ENCODE measurements at places on chromosomes 13 and 19.

GRCh38 chr19:53947624-53948023, 15.1 kb upstream of the CACNG8 start:
- no peak for DNase-seq

GRCh38 chr13:106418556-106418955, 116.9 kb downstream of the EFNB2 start:
- DNase-seq: no peak

DNA sequence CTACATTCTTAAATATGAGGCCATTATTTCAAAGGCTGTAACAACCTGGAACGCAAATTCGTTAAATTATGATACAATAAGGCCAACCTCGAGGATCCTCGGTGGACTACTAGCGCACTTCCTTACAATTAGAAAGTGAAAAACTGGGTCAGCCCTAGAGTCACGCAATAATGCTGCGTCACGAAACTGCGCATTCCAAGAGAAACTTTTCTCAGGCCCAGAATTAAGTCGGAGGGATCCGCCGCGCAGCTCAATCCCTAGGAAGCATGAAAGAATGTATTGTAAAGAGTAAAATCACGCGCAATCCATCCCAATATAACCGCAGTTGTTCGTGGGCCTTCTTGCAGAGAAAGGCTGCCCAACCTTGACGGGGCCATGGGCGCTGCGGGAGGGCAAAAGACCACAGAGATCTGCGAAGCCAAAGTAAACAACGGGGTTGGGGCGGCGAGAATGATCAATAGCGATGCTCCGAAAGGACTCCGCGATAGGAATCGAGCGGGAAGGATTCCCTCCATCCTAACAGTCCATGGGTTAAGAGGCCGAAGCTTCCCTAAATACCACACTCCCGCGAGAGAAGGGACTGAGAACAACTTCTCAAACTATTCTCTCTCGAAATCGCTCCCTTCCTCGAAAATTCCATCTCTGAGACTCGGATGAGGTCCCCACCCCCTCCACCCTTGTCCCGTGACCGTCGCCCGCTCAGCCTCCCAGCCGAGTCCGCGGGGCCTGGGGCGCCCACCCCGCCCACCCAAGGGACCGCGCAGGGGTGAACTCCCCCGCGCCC, 564 bp downstream of the SPART start:
- peak; percentile 16 for DNase-seq

DNA sequence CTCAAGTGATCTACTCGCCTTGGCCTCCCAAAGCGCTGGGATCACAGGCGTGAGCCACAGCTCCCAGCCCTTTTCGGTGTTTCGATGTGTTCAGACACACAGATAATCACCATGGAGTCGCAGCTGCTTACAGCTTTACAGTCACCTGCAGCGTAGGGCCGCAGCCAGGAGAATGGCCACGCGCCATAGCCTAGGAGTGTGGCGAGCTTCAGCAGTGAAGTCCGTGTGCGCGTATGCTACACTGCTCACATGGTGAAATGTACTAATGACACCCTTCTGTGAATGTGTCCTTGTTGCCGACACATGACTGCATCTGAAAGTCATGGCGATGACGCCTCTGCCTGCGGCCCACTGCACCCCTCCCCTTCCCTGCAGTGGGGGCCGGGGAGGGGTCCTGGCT, 23.6 kb downstream of the AP3D1 start:
- DNase-seq: no peak

- no peak for DNase-seq
Measured at GRCh38 chr13:43299374-43299773, 276.0 kb downstream of the DNAJC15 start.

DNA sequence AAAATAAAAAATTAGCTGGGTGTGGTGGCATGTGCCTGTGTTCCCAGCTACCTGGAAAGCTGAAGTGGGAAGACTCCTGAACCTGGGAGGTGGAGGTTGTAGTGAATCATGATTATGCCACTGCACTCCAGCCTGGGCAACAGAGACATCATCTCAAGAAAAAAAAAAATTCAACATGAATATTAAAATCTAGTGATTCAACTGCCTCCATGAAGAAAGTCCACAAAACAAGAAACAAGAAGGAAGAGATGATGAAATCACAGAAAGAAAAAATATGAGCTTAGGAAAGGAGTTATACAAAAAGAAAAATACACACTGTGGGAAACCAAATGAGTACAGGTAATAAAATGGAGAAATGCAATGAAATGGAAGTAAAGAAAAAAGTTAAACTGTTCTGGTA, 99.6 kb upstream of the SIAH3 start:
- DNase-seq: no peak

DNA sequence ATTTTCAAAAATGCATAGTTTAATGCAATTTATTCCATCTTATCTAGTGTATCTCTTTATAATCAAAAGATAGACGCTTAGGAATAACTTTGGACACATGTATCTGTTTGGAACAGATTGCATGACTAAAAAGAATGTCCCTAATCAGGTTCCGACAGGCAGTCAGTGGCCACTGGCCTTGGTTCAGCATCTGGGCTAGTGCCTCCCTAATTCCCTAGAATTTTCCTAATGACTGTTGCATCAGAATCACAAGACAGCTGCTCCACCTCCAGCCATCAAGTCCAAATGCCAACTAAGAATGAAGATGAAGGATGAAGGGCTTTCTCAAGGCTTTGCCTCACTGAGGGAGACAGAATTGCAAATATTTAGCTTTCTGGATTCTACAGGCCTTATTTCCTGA, 173.8 kb downstream of the EFNB2 start:
- DNase-seq: no peak

- no peak for DNase-seq
Measured at GRCh38 chr13:39815345-39816111, 160.1 kb downstream of the COG6 start.

- no peak for DNase-seq
Measured at GRCh38 chr19:5048727-5049553, 80.0 kb downstream of the KDM4B start.

GRCh38 chr13:40484101-40484800, 182.2 kb downstream of the FOXO1 start:
- DNase-seq: peak; percentile 58

DNA sequence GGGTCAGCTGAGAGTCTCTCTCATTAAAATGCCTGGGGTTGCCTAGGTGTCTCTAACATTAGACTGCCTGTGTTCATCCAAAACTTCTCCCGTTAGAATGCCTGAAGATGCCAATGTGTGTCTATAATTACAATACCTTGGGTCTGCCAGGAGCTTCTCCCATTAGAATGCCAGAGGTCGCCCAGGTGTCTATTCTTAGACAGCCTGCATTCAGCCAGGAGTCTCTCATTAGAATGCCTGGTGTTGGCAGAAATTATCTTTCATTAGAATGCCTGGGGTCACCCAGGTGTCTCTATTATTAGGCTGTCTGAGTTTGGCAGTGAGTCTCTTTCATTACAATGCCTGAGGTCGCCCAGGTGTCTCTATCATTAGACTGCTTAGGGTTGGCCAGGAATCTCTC, 1560.2 kb downstream of the UQCRFS1 start:
- no peak for DNase-seq

GRCh38 chr13:99955747-99956472, 15.7 kb downstream of the ZIC5 start:
- DNase-seq: no peak

DNA sequence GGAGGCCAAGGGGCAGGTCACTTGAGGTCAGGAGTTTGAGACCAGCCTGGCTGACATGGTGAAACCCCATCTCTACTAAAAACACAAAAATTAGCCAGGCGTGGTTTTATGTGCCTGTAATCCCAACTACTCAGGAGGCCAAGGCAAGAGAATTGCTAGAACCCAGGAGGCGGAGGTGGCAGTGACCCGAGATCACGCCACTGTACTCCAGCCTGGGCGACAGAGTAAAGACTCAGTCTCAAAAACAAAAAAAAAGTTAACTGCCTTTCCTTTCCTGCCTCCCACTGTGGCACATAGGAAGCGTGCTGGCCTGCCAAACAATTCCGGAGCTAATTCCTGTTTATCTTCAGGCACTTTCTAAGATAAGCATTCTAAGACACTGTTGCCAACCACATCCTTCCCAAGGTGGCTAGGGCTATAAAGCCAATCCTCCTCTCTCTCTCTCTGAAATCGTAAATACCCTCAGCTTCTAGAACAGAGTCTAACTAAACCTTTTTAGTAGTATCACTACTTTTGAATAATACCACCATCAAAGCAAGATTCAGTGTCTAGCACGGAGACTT, 21.6 kb downstream of the SLC25A30 start:
- no peak for DNase-seq

All from CD4-positive, alpha-beta T cell (primary cell).